ENCODE measurements at places on chromosomes 7 and 10.

GRCh38 chr10:117476716-117477115 is 65.8 kb upstream of the EMX2 start:
- no peak for DNase-seq

DNA sequence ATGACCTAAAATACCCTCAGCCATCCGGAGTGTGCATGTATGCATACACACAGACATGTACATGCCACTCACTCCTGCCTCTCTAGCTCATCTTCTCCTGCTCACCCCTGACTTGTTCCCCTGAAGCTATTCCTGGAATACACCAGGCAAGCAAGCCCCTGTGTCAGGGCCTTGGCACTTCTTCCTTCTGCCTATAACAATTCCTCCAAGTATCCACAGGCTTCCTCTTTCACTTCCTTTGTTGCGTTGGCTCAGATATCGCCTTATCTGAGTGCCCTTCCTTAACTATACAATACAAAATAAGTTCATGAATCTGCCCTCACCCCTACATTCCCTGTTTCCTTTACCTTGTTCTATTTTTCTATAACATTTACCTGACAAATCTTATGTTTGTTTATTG is 88.8 kb downstream of the NOD1 start:
- DNase-seq: no peak

- DNase-seq: no peak
These were observed 156.2 kb upstream of the LYZL1 start for GRCh38 chr10:29132551-29133111.

GRCh38 chr7:158487631-158488151 is 99.9 kb downstream of the PTPRN2 start:
- no peak for DNase-seq

GRCh38 chr7:31899356-31899927 is 170.8 kb downstream of the PDE1C start:
- DNase-seq: no peak

DNA sequence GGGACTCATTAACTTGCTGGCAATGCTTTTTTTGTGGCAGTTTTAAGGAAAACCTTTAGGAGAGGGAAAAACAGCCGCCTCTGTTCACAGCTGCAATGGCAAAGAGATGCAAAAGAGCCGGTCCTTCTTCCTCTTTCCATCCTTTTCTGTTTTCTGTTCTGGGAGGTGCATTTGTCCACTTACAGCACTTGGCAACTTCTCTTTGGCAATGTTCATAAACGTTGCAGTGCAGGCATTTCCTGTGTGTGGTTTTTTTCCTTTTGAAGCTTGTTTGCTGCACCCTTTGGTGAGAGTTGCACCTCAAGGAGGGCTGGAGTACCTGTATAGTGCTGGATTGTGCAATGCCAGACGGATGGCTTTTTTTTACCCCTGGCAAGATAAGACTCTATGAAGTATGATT is 53.9 kb upstream of the HABP2 start:
- no peak for DNase-seq

- DNase-seq: no peak
These were observed 86.7 kb downstream of the ARHGAP22 start for GRCh38 chr10:48517911-48518811.

DNA sequence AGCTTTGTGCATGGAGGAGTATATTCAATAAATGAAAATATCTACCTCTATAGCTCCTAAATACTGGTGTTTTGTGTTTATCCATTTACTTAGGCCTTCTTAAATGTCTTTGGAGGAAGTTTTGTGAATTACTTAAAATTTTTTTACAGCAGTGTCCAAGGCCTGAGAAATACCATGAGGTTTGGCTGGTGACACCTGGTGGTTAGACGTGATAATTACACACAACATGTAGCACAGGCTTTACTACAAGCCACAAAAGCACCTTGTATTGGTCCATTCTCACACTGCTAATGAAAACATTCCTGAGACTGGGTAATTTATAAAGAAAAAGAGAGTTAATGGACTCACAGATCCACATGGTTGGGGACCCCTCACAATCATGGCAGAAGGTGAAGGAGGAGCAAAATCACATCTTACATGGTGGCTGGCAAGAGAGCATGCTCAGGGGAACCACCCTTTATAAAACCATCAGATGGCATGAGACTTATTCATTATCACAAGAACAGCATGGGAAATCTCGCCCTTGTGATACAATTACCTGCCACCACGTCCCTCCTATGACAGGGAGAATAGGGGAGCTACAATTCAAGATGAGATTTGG is 20.6 kb downstream of the HYAL4 start:
- DNase-seq: peak; percentile 38

GRCh38 chr10:92091965-92092364 is 168.4 kb downstream of the BTAF1 start:
- DNase-seq: no peak

DNA sequence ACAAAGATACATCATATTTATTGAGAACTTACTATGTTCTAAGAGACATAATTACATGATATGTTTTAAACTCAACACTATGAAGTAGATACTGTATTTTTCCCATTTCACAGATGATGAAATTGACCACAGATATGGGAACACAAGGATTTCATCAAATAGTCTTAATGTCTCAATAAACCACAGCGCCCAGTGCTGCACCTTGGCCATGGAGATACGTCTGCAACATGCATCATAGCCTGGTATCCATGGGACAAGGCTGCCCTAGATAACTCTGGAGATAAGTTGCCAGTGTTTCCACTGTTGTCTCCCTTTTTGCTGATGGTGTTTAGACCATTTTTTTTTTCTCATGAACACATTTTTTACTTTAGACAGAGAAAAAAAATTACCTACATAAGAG is 97.5 kb downstream of the GNAT3 start:
- no peak for DNase-seq

DNA sequence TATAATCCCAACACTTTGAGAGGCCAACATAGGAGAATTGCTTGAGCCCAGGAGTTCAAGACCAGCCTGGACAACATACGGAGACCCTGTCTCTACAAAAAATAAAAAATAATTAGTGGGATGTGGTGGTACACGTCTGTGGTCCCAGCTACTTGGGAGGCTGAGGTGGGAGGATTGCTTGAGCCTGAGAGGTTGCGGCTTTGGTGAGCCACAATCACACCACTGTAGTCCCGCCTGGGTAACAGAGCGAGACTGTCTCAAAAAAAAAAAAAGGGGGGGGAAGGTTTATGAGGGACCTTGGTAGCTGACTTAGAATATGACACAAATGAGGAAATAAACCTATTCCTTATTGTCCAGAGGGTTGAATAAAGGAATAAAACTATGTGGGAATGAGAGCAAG is 30.8 kb downstream of the SCD start:
- no peak for DNase-seq

DNA sequence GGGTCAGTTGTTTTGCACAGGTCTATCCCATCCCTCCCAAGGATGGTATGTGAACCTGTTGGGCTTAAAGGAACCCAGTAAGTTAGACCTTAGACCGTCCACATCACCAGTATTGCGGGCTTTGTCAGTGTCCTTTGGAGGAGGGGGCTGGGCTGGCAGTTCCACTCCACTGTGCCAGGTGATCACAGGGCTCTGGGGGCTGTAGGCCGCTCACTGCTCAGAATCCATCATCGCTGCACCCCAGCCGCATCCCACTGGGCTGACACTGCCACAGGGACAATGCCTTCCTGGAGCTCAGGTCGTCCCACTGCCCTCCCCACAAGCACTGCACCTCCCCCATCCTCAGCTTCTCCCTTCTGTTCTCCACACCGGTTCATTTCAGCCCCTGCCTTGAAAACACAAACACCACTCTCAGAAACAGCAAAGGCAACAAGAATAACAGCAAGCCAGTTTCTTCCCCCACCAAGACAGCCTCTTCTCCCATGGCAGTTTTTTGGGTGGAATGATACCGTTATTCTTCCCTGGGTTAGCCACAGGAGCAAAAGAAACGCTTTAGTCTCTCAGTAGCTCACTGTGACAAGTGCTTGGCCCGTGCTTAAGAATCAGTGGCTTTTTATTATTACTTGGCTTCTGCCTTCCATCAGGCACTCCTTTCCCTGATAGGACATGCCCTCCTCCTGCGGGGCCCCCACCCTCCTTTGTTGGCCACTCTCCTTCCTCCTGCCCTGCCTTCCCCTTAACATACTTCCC is 111.2 kb downstream of the GRK5 start:
- no peak for DNase-seq

- DNase-seq: no peak
These were observed 9.7 kb upstream of the TARP start for GRCh38 chr7:38283107-38283506.

DNA sequence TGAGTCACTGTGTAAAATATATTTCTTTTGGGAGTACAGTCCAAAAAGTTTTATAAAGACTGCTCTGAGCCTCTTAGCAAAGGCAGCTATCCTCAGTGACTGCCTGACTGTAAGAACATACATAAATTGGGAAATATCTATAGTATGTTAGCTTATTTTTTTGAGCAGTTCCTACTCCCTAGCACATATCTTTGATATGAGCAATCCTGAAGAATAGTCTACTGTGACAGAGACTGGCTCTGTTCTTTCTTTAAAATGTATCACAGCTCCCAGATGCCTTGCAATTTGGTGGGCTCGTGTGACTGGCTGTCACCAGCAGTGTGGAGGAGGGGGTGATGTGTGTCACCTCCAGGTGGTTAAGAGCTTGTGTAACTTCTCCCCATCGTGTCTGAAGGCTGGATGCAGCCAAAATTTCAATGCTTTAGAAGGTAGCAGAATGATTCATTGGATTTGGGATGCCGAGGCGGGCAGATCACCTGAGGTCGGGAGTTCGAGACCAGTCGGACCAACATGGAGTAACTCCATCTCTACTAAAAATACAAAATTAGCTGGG is 47.9 kb downstream of the MTERF1 start:
- no peak for DNase-seq

GRCh38 chr10:34578468-34578867 is 236.6 kb downstream of the PARD3 start:
- no peak for DNase-seq

- no peak for DNase-seq
These were observed 24.1 kb downstream of the ZNF92 start for GRCh38 chr7:65397730-65398142.

DNA sequence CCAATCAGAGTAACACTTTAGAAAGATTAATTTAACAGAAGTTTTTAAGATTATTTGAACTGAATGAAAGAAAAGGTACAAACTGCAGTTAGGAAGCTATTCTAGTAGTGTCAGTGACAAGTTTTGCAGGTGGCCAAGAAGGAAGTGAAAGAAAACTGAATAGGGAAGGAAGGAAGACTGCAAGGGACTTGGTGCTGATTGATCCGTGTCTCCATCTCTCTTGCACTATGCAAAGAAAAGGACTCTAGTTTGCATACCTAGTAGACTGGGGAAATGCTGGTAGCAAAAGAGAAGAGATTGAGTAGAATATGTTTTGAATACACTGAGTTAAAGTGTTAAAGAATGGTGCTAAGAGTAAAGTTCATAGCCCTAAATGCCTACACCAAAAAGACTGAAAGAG is 33.0 kb downstream of the OR6V1 start:
- DNase-seq: no peak

- peak; percentile 68 for DNase-seq
These were observed at the start of gene COX19 for GRCh38 chr7:974820-975681. Gene COX19, minus strand, starts transcription at chr7:975549. Its CDS starts 40 bp downstream, at chr7:975509.

DNA sequence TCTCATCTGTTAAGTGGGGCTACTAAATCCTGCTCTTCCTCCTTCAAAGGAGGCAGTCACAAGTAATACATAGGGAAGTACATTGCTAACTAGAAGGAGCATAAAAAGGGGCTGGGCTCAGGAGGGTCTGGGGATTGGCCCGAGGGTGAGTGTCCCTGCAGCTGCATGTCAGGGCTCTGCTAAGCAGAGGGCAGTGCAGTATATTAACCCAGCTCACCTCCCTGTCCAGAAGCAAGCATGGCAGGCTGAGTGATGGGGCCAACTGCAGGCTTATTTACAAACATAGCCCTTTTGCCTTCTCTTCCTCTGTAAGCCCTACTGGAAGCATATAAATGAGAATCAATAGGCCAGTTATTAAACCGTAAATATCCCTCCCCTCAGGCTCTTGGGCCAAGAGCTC is 143.2 kb upstream of the PCBD1 start:
- no peak for DNase-seq

DNA sequence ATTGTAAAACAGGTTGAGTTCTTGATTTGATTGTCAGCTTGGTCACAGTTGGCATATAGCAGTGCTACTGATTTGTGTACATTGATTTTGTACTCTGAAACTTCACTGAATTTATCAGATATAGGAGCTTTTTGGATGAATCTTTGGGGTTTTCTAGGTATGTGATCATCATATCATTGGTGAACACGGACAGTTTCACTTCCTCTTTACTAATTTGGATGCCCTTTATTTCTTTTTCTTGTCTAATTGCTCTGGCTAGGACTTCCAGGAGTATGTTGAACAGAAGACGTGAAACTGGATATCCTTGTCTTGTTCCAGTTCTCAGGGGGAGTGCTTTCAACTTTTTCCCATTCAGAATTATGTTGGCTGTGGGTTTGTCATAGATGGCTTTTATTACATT is 86.9 kb downstream of the EXOC4 start:
- no peak for DNase-seq

GRCh38 chr10:100748231-100749058 is 3.1 kb downstream of the PAX2 start:
- DNase-seq: no peak

- DNase-seq: no peak
These were observed 5.3 kb upstream of the KLRG2 start for GRCh38 chr7:139488810-139489209.

DNA sequence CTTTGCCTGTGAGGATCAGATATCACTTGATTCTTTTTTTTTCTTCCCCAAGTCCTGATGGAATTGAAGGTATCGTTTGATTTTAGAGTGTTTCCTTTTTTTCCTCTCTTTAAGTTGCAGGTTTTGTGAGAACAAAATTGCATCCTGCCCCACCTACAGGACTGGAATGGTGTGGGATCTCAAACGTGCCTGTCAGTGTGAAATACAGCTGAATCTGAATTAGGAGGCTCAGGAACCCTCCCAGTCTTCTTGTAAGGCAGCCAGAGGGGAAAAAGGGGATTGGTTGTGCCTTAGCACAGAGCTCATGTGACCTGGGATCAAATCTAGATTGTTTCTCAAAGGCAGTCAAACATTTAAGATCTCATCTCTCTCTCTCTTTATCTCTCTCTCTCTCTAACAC is 32.7 kb upstream of the KLHL7 start:
- no peak for DNase-seq

GRCh38 chr7:87028636-87029035 is 30.8 kb downstream of the ELAPOR2 start:
- DNase-seq: no peak

DNA sequence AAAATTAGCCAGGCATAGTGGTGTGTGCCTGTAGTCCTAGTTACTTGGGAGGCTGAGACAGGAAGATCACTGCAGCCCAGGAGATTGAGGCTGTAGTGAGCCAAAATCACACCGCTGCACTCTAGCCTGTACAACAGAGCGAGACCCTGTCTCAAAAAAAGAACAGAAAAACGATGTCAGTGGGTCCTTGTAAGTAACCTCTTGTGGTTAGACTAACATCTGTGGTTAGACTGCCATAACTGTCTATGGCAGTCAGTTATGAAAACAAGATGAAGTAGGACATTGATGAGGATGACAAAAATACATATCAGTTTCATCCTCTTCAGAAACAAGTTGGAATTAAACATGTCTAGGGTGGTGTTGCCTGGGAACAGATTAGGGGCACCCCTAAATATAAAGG is 53.3 kb downstream of the AKAP9 start:
- no peak for DNase-seq

All from AG04450 (cell line).